ENCODE measurements at places on chromosomes 1 and 21. TPM values are rescaled to one million over a fixed set of nuclear protein-coding genes. Genes with fewer than 3 reads are reported as not detected.
A peak's percentile ranks its signal among the peaks of the same experiment; 100 is the strongest.

DNA sequence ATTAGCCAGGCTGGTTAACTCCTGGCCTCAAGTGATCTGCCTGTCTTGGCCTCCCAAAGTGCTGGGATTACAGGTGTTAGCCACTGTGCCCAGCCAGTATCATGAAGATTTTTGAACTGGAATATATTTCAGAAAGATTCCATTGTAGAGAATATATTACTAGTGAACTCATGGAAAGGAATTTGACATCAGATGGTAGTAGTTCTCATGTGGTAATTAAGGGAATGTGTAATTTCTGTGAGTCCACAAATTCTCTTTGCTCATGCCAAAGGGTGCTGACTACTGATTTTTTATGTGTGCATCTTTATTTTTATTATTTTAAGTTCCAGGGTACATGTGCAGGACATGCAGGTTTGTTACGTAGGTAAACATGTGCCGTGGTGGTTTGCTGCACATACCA, 10.4 kb downstream of the DTL start:
- no peak for DNase-seq

DNA sequence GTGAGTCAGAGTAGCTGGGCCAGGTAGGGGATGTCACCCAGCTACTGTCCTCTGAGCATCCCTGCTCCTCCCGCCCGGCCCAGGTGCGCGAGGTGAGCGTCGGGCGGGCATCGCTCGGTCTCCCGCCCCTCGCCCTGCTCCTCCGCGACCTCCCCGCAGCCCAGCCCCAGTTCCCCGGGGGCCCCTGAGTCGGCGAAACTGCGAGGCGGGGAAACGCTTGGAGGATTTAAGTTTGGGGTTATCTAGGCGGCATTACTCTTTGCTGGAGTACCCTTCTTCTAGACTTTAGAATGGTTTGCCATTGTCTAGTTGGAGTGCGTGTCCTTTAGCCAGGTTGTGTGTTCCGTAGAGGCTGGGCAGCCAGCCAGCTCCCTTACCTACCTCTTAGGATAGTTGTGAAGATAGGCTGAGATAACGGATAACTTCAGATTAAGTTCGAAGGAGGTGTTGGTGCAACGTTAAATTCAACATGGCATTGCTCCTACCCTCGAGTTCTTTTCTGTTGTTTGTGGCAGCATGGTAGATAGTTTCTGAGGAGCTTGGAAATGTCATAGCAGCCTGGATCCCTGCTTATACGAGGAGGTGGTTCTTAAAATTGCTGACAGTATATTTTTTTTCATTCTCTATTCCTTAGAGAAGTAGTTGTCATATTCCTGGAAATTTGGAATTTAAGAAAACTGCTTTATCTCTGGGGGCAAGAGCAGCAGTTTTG, 697 bp downstream of the AGO3 start:
- peak; percentile 74 for DNase-seq

DNA sequence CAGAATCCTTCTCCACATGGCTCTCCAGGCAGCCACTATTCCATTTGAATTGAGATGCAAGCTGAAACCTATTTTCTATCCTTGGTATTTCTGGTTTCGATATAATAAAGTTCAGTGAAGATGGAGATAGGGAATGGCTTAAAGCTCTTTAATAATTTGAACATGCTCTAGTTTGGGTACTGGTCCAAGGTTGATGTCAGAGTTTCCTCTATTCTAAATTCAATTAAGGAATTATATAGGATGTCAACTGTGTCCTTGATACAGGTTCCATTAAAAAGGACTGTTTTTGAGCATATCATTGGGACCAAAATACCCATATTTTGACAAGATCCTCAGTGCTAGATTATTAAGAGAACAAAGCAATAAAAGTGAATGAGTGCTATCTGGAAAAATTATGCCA, 245.3 kb downstream of the SPATA17 start:
- no peak for DNase-seq

DNA sequence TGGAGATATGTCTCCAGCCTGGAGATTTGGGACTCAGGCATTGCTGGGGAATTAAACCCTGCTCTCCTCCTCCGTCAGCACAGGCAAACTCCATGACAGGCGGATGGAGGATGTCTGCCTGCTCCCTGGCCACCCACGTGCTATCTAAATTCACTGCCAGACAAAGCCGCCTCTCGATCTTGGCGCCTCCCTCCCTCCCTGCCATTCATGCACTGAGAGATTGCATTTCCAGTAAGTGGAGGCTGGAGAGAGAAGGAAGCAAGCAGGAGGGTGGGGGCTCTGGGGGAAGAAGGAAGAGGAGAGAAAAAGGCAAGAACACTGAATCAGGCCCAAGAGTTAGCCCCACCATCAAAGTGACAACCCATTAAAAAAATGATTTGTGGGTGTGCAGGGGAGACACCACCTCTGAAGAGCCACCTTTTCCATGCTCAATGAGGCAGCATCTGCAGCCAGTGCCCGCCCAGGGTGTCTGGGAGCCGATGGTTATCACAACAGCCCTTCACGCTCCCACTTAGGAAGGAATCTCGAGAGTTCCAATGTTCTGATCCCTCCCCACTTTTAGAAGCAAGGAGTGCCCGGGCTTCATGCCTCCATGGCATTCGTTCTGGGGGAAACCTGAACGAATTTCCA, 183.0 kb downstream of the HIVEP3 start:
- no peak for DNase-seq

GRCh38 chr1:27719286-27720251, 6.2 kb upstream of the FAM76A start:
- DNase-seq = no peak

- DNase-seq = no peak
Measured at GRCh38 chr21:34945288-34945687, 103.8 kb downstream of the RUNX1 start.

DNA sequence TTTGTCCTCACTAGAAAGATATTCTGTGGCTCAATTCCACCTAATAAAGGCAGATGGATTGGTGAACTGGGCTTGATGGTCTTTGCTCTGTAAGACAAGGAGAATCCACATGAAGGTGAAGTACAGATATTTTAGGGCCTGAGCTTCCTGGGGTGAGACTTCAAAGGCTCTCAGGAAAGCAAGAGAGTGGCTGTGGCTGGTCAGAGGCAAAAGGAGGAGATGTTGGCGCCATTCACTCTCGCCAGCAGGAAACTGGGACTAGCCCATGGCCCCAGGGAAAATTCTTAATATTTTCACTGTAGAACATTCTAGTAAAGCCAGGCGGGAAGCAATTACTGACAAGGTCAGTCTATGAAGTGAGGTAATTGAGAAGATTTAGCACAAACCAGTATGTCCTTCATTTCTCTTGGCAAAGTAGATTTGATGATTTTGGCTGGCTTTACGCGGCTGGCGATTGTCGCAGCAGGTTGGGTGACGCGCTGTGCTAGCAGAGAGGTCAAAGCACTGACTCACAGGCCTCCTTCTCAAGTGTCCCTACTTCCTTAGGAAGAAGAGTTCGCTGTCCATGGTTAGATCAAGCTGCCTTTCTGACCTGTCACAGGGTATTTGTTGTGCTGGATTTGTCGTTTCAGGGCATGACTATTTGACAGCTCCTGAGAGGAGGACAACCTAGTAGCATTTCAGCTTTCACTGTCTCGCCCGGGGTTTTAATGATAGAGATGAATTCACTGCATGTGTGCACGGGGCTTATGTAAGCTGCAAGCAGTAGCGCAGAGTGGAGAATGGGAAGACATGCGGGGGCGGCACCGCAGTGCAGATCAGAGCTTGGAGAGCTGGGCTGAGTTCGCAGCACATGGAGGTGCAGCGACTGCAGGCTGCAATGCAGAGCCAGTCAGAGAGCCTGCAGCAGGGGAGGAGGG, 32.7 kb downstream of the XCL1 start:
- peak; percentile 91 for DNase-seq

- no peak for DNase-seq
Measured at GRCh38 chr21:18529254-18529653, 125.7 kb upstream of the TMPRSS15 start.

GRCh38 chr1:156700736-156701531, 4.4 kb downstream of the CRABP2 start:
- DNase-seq = no peak

GRCh38 chr1:43975249-43975961, 645 bp downstream of the ATP6V0B start:
- no peak for DNase-seq

GRCh38 chr1:168428063-168428731, 115.6 kb downstream of the XCL2 start:
- no peak for DNase-seq

DNA sequence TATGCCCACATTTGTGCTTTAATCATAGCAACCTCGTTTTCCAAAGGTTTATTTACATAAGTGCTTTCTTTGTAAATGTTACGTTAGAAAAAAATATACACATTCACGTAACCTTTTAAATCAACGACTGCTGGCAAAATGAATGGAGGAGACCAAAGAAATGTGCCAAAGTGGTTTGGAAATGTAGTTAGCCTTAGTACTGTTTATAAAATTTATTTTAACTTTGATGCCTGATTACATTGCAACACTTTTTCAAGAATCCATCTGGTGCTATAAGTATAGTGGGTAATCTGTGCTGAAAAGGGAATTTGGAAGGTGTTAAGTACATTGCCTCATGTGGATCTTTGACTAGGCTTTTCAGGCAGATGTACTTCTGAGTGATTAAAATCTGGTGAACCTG, 108.9 kb downstream of the IFI44 start:
- DNase-seq = no peak

GRCh38 chr1:185636848-185637247, 97.3 kb upstream of the HMCN1 start:
- no peak for DNase-seq

DNA sequence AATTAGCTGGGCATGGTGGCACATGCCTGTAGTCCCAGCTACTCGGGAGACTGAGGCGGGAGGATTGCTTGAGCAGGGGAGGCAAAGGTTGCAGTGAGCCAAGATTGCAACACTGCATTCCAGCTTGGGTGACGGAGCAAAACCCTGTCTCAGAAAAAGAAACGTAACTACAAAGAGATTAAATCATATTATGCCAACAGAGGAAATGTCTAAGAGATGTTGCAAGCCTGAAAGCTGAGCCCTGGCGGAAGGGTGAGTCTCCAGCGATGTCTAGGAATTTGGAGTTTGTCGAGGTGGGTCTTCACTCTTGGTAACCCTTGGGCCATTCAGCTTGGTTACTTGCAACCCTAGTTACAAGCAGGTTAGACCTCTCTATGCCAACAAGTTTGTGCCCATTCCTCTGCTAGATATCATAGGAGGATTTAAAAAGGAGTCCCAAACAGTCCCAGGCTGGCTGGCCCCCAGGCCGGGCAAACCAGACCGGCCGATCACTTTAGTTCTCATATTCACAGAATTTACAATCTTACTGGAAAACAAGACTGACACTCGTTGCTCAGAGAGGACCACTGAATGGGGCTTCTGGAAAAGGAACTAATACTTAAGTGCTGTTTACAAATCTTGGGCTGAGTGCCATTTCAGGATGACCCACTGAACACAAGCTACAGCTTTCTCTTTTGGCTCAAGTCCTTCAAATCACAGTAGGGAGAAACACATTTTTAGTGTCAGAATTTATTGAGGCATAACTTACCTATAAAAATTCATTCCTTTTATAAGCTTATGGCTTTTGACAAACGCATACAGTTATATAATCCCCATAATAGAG, 27.1 kb downstream of the SLC30A1 start:
- peak; percentile 66 for DNase-seq

DNA sequence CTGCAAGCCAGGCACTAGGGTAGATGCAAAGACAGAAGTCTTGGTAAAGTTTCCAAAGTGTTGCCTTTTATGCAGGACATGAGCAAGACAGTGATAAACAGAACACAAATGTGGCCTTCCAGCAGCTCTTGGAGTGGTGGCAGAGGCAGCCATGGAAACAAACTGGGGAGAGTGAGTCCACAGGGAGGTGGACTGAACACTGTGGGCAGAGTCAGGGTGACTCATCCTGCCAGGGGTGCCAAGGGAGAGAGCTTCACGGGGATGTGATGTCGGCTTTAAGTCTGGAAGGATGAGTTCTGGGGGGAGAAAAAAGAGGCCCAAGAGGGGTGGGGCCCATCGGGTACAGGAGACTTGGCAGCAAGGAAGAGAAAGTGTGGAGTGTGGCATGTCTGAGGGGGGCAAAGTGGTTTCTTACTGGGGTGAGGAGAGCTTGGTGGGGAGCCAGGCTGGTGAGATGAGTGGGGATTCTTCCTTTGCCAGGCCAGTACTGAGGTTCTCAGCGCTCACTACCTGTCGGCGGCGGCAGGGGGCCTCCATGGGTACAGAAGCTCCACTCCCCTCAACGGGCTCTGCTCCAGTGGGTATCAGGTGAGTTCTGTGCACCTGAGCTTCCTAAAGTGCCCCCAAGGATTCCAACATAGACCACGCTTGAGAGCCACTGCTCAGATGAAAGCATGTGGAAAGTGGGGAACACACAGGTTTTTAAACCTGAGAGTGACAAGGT, 41.8 kb downstream of the KIAA0040 start:
- no peak for DNase-seq

DNA sequence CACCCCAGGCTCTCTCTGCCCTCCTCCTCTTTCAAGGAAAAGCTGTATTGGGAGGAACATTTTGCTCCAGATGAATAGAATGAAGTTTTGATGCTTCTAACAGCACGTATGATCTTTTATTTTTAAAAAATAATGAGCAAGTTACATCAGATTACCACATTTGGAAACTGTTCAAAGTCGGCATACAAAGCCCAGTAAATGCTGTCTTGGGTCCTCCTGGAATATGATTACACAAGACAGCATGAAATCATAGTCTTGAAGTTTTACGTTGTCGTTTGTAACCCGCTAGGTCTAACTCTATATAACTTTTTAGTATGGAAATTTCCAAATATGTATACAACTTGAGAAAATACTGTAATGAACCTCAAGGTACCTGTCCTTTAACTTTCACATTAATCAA, 385.6 kb downstream of the HLX start:
- DNase-seq = no peak

GRCh38 chr21:16420031-16420724, 690.4 kb downstream of the USP25 start:
- no peak for DNase-seq

- DNase-seq = no peak
Measured at GRCh38 chr1:185895208-185895900, 161.2 kb downstream of the HMCN1 start.

GRCh38 chr21:32554832-32555638, 30.3 kb downstream of the TCP10L start:
- DNase-seq = peak; percentile 17

GUCA2B gene
- total RNA-seq = not detected

RBP7 gene
- 12.9 TPM for total RNA-seq

CDC42 gene
- total RNA-seq = 243 TPM

RNU11 gene
- not detected for total RNA-seq

CD2 gene
- total RNA-seq = 1.1 TPM

TFAP2E gene
- total RNA-seq = not detected

CASZ1 gene
- 60.2 TPM for total RNA-seq

OR2L13 gene
- not detected for total RNA-seq

AIM2 gene
- 0.32 TPM for total RNA-seq

HSD3B1 gene
- total RNA-seq = not detected

Measured in esophagus muscularis mucosa (tissue), 4 donors.